NCI-H187 treated with DMSO at 0.1 percent for 48 hours (cell line): ENCODE measurements at places on chromosomes 12 and 14.
A peak's percentile ranks its signal among the peaks of the same experiment; 100 is the strongest.

- no peak for DNase-seq
Measured at GRCh38 chr12:75478116-75478794, 2.3 kb upstream of the GLIPR1 start.

DNA sequence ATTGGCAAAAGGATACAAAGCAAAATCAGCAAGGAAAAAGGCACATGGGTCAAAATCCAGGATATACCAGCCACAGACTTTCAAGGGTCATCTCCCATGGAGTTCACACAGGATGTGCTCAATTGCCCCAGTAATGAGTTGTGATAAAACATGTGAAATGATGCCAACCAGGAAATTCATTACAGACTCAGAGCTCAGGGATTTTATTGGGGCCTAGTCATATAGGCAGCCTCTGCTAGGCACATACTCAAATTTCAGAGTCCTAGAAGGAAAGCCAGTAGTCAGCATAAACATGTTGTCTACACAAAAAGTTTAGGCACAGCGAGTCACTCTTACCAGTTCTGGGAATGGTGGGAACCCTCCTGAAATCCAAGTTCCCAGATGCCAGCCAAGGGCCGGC lies 64.4 kb upstream of the OSBPL8 start:
- no peak for DNase-seq

DNA sequence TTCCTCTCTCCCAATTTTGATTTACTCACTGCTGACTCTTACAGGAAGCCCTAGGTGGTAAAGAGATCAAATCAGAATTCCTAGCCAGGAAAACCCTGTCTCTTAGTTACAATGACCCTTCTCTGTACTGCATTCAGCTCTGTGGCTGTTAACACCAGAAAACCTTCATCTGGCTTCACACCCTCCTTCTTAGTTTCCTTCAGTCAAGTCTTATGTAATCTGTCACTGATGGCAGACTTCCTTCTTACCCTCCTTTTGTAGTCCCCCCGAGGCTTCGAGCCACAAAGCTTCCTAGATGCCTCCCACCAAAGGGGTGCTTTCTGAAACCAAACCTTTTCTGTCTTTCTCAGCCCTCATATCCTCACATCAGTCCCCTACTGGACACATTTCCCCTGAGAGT lies 16.5 kb downstream of the NGDN start:
- no peak for DNase-seq

GRCh38 chr12:46831335-46832129 lies 5.7 kb upstream of the SLC38A4 start:
- no peak for DNase-seq

- DNase-seq, result no peak
Measured at GRCh38 chr12:70590549-70591226, 46.5 kb downstream of the PTPRB start.

DNA sequence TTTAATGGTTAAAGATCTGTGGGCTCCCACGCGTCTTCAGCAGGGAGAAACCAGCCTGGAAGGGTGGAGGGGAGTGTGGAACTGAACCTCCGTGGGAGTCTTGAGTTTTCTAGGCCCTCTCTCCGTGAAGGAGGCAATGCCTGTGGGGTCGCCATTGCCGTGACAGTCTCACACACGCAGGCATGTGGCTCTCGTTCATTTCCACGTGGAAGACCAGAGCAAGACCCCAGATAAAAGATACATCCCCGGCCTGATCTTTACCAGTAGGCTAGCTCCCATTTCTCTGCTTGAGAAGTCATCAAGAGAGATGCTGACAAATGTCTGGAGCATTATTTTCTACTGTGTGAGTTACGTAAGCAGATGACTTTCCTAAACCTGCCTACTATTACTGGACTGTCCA lies 491.7 kb upstream of the LMO3 start:
- DNase-seq, result no peak

- DNase-seq, result no peak
Measured at GRCh38 chr12:122204167-122205052, 901 bp downstream of the B3GNT4 start.

- DNase-seq, result no peak
Measured at GRCh38 chr12:76804435-76804976, 40.6 kb downstream of the ZDHHC17 start.

- no peak for DNase-seq
Measured at GRCh38 chr14:22483863-22484593, 105.0 kb downstream of the DAD1 start.

DNA sequence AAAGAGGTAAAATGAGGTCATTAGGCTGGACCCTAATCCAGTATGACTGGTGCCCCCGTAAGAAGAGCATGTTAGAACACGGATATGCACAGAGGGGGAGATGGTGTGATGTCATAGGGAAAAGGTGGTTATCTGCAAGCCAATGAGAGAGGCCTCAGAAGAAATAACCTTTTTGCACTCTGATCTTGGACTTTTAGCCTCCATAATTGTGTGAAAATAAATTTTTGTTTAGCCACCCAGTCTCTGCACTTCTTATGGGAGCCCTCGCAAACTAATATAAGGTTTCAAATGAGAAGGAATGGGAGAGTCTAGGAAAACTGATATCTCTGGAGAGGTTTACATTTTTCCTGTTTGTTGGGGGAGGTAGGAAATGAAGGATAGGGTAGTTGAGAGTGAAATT lies 43.2 kb upstream of the PKP2 start:
- DNase-seq, result no peak

DNA sequence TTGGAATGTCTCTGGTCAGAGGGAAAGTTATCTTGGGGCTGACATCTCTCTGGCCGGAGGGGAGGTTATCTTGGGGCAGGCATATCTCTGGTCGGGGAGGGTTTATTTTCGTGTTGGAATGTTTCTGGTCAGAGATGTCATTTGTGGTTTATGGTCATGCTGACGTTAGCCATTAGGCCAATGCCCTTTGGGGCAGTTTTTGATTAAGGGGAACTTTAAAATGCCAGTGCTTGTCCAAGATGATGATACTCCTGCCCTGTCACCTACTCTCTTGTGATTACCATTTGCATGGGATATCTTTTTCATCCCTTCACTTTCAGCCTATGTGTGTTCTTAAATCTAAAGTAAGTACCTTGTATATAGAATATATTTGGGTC lies 29.0 kb upstream of the A2M start:
- no peak for DNase-seq

DNA sequence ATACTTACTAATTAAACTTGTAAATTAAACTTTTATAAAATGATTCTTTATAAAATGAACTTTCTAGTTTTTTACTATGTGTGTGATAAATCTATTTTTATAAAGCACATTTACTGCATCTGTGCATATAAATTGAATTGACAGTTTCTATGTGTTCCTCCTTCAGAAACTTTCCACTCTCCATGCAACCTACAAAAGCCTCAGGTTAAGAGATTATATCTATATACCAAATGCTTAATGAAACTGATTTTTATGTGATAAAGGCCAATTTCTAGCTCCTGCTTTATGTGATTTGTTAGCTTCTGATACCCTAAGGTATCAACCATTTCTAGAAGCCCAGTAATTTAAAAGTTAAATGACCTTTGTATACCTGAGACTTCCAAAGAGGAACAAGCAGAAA lies 174.0 kb downstream of the SRGAP1 start:
- no peak for DNase-seq

GRCh38 chr12:19572920-19573558 lies 133.7 kb downstream of the AEBP2 start:
- no peak for DNase-seq

DNA sequence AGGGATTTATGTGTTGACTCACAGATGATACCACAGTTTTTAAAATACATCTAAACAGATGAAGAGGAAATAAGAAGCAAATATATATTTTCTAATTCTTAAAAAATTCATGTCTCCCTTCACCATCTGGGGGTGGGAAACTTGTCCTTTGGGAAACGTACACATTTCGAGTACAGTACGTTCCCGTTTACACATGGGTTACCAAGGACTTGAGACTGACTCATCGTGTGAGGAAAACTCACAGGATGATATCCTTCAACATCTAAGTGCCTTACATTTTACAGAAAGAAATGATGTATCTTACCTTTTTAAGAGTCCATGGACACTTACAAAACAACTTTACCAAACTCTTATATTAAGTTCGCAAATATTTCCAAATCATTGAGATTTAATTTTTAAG lies 16.0 kb upstream of the FBLN5 start:
- no peak for DNase-seq

GRCh38 chr12:226401-226800 lies 12.4 kb upstream of the SLC6A12 start:
- no peak for DNase-seq

DNA sequence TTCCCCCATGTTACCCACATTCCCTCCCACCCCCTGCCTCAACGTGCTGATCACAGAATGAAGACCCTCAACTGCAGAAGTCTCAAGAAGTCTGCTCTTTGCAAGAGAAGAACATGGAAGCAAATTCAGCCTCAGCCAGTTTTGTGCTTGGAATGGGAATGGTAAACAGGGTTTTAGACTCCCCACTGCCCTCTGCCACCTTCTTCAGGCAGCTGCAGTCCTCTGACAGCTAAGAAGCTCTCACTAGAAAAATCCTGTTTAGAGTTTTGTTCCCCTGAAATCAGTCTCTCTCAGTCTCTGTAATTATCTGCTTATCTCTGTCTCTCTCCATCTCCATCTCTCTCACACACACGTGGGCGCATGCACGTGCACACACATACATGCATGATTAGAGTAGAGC lies 85.4 kb downstream of the CRACR2A start:
- DNase-seq, result no peak

DNA sequence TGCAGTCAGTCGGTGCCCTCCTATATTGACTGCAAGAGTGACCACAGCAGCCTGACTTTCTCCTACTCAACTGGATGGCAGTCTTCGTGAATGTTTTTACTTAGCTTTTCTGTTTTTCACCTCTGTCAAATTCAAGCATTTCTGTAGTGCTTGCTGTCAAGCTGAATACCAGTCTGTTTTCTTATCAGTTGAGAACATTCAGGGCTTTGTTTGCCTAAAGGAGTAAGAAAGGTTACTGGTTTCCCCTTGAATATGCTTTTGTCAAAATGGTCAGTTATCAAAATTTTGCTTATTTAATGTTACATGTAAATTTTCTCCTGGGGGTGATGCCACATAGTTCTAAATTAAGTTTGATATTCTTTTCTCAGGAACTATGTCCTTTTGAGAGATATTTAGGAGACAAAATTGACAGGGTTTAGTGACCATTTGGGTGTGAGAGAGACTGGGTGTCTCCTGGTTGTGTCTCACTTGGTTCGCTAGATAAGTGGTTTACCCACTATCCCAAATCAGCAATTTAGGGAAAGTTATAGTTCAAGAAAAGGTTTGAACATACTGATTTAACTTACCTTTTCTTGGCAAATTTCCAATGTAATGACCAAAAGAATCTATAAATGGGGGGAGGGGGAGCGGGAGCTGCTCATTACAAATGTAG lies 366.3 kb downstream of the TMTC2 start:
- DNase-seq, result no peak

DNA sequence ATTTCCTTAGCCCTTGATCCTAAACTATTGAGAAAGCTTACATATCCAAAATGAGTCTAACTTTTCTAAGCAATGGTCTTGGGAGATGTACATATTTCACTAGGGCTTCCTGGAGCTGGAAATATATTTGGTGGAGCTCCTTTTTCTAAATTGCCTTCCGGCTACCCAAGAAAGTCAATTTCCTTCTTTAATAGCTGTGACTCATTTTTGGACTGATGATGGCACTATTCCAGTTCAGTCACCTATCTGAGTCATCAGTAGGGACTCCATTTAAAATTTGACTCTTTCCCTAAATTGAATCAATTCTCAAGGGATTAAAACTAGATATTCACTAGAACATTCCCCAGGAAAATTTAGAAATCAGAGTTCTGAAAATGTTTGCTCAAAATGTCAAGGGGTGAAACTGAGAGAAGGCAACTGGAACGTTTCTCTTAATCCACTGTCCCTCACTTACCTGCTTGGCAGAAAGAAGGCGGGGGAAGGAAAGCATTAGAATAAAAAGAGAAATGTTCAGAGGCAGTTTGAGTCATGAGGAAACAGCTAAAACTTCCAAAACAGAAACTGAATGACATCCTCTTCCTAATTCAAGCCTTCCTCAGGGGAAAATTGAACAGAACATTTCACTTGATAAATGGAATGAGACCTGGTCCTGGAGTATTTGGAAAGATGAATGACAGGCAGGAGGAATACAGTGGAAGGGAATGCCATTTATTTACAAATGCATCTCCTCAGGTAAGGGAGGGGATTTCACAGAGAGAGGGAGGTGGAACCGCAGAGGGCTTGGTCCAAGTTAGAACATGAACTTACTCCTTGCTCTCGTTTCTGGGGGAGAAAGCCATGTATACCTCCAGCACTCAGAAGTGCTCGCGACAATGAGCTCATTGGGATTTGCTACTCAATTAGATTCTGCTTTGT lies 91.2 kb downstream of the RGS6 start:
- DNase-seq, result no peak

DNA sequence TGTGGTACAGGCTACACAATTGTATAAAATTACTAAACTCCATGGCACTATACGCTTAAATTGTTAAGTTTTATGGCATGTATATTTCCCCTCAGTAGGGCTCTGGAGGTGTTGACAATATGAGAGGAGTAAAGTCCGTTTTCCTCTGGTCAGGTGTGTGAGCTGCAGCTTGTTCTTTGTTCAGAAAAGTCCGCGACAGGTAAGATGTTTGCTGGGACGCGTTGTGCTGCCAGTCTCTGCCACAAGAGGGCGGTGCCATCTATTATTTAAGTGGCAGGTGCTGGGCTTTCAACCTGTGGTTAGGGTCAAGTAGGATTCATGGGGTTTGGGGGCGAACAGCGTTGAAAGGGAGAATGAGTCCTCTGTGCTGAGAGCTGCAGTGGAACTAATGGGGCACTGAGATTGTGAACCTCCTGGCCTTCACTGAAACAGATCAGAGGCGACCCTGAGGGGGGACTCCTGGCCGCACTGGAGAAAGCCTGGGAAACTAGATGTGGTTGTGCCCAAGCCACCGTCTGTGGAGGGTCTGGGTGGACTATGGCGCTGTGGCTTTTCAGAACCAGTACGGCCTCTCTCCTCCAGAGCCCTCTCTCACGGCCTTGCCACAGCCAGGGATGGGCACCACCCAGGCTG lies 179.0 kb downstream of the SLC15A4 start:
- DNase-seq, result peak; percentile 23

DNA sequence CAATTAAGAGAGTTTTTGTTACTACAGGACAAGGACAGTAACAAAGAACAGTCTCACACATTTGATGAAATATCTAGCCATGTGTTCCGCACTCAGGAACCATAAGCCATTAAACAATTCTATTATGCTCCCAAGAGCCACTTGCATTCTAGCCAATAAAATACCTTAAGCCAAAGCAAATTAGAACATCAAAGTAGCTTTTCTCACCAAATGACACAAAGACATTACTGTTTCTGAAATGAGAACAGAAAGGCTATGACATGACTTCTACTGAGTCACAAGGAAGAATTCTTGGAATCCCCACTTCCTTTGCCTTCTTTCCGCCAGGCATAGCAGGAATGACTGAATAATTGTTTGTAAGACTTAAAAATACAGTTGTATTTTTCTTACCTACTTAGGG lies 445.8 kb downstream of the ATP23 start:
- DNase-seq, result no peak

- DNase-seq, result no peak
Measured at GRCh38 chr14:21553266-21553665, 26.6 kb downstream of the OR10G3 start.

GRCh38 chr12:96155781-96156180 lies 38.4 kb upstream of the ELK3 start:
- DNase-seq, result no peak

GRCh38 chr12:495466-495865 lies 35.7 kb downstream of the B4GALNT3 start:
- no peak for DNase-seq
